Liver (tissue), 10 donors: ENCODE measurements at places on chromosomes 11 and 22. TPM values are rescaled to one million over a fixed set of nuclear protein-coding genes. Genes with fewer than 3 reads are reported as not detected.

DNA sequence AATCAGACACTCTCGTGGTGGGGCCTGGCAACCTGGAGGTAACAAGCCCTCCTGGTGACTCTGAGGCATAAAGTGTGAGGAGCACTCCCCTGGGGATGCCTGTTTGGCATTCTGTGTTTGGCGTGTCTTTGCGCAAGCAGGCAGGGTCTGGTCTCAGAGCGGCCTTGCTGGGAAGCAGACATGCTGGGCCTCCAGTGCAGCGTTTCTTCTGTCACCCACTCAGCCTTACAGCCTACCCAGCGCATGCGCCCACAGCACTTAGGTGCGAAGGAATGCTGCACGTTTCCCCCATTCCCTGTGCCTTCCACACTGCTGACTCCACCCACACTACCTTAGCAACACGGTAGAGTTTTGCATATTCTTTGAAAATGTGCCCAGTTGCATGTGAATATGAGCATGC is 7.4 kb upstream of the CXCR5 start:
- DNase-seq: no peak
- H3K27ac ChIP-seq: no peak overlapping the region
- no peaks in the 10 kb centered on the region for H3K27me3 ChIP-seq
- H3K4me3 ChIP-seq: no peak overlapping the region
- H3K4me1 ChIP-seq: no peaks in the 10 kb centered on the region

DNA sequence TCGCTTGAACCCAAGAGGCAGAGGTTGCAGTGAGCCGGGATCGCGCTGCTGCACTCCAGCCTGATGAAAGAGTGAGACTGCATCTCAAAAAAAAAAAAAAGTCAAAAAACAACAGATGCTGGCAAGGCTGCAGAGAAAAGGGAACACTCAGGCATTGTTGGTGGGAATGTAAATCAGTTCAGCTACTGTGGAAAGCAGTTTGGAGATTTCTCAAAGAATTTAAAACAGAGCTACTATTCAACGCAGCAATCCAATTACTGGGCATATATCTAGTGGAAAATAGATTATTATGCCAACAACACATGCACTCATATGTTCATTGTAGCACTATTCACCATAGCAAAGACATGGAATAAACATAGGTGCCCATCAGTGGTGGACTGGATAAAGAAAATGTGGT is 89.7 kb downstream of the EFCAB6 start:
- H3K27ac ChIP-seq: no peak overlapping the region
- no peaks in the 10 kb centered on the region for H3K4me1 ChIP-seq
- no peak for DNase-seq
- H3K27me3 ChIP-seq: no peaks in the 10 kb centered on the region
- H3K4me3 ChIP-seq: no peak overlapping the region

DNA sequence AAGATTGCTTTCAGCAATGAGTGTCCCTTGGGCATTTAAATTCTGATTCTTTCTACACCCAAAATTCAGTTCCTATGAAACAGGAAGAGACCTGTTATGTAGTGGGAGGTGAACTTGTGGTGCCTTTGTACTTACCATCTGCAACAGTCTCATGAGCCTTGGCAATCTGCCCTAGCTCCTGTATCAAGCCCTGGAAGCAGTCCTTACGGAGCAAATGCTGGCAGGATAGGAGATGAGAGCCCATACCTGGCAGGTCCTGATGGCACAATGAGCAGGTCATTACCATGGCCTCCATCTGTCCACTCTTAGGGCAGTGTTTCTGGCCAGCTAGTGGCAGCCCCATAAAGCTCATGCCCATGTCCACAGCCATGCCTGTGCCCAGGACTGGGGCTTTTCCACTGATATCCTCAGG is 10.8 kb downstream of the TRIM66 start:
- no peaks in the 10 kb centered on the region for H3K27me3 ChIP-seq
- H3K4me3 ChIP-seq: no peak overlapping the region
- peaks cover 3% of the 10 kb centered on the region for H3K36me3 ChIP-seq
- DNase-seq: no peak
- peaks cover 21% of the 10 kb centered on the region for H3K4me1 ChIP-seq

Gene NOL12
- total RNA-seq: 16.5 TPM
